ENCODE measurements at places on chromosomes 7 and 10.

GRCh38 chr10:126904818-126905701, at the start of gene DOCK1:
TSS of gene DOCK1 (plus strand) at chr10:126905428. CDS start at chr10:126905518, 90 bp downstream.
- DNase-seq: no peak

DNA sequence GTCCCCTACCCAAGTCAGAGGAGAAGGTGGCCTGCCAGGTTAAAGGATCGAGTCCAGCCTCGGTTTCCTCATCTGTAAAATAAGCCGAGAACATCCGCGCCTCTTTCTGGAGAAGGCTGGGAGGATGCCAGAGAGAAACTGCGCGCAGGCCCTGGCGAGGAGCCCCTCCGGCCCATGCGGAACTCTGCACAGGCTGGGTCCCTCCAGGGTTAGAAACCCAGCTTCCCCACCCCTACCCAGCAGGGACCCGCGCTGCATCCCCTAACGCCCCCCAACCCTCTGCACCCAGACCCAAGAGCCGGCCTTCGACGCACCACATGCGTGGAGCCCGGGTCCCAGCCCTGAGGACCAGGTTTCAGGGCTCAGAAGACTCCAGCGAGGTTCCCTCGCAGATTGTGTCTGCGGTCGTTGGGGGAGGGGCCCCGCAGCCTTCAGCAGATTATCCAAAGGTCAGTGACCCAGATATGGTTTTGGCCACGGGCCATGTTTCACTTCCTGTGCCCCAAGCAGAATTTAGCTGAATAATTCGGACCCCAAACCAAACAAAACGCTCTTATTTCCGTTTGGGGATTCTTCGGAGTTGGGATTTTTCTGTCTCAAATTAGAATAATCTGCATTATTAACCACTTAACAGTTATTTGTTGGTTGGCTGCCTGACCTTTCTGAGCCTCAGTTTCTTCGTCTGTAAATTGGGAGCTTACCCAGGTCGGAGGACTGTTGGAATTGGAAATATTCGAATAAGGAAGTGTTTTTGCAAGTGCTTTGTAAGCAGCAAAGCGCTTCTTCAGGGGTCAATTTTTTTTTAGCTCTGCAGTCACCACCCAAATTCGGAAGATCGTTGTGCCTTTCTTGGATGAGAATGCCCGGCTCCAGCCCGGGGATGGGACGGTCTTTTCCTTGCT, 167.7 kb downstream of the UBE2H start:
- no peak for DNase-seq

DNA sequence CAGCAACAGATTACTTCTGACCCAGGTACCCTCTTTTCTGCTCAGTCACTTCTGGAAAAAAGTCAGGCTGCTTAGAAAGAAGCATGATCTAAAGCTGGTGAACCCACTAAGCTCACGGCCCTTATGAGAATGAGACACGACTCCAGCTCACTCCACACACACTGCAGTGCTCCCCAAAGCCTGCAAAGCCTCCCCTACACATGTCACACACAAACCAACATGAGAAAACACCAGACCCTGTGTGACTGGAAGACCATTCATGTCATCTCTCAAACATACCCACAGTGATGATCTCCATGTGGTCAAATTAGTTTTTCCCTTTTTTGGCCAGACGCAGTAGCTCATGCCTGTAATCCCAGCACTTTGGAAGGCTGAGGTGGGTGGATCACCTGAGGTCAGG, 391 bp downstream of the ANKRD61 start:
- no peak for DNase-seq

DNA sequence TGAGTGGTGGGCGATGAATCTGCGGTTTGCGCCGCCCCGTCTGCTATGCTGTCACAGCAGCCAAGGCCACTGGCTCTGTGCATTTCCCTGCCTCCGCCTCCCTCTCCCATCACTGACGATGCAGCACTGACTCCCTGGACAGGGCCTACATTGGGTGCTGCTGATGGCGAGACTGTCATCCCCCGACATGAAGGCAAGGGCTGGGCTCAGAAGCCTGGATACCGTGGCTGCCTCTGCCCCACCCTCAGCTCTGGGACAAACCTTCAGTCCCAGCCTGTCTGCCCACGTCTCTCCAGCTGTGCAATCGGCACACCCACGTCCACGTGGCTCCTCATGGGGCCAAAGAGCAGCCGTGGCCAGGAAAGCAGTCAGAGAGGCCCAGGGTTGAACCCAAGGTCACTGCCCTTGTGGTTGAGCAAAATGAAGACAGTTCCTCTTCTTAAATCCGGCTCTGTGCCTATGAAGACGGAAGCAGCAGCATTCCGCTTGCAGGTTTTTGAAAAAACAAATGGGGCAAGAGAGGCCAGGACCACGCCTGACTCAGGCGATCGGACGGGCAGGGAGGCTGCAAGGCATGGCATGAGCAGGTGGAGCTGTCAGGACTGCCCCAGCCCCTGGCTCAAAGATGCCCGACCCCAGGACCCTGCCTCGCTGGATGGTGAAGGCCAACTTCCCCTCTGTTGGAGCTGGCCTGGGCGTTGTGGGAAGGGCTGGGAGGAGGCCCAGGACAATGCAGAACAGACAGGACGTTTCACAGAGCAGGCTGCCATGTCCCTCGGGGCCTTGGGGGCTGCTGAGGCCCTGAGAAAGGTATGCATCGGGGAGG, 517.5 kb downstream of the DNAJB6 start:
- no peak for DNase-seq

DNA sequence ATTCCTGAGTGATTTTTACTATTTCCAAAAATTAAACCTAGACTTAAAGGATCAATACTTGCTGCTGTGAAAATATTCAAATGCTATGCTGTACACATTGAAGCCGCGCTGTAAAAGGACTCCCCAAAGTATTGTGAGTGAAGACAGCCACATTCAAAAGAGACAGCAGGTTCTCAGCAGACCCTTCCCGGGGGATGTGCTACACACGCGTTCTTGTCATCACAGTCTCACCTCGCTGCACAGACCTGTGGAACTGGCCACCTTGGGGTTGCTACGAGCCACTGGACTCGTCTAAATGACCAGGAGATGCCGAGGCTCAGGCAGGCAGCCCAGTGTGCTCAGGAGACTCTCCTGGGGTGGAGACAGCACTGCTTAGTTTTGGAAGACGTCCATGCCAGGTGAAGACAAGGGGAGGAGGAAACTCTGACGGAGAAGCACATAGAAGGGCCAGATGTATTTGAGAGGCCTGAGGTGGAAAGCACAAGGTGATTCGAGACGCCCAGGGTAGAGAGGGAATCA, 367.7 kb upstream of the SHH start:
- no peak for DNase-seq

DNA sequence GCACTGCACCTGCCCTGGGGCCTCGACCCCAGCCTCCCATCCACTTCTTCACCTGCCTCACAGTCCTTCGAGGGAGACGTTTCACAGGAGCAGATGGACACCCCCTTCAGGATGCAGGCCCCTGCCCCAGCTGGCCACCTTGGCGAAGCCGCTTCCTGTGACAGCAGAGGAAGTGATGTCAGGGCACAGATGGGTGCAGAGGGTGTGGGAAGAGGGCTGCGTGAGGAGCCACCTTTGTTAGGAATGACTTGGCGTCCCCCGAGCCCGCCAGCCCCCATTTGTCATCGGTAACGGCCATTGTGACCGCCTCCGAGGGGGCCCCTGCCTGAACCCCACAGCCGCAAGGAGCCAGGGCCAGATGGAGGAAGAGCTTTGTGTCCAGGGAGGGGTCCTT, 47.4 kb upstream of the SLC29A3 start:
- DNase-seq: no peak

DNA sequence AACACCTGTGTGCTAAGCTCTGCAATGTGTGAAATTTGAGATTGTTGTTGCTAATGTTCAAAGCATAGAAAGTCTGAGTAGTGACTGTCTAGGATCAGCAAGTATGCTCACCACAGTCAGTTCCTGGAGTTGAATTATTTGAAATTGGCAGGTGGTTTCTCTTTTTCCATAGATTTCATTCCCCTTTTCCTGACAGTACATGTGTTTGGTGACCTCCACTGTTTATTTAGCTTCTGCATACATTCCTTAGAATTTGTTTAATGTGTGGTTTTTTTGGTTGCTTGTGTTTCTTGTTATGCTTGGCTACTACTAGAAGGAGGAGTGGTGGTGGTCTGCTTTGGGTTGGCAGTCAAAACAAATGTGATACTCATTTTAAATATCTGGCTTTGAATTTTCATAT, 52.3 kb downstream of the FOXP2 start:
- no peak for DNase-seq

DNA sequence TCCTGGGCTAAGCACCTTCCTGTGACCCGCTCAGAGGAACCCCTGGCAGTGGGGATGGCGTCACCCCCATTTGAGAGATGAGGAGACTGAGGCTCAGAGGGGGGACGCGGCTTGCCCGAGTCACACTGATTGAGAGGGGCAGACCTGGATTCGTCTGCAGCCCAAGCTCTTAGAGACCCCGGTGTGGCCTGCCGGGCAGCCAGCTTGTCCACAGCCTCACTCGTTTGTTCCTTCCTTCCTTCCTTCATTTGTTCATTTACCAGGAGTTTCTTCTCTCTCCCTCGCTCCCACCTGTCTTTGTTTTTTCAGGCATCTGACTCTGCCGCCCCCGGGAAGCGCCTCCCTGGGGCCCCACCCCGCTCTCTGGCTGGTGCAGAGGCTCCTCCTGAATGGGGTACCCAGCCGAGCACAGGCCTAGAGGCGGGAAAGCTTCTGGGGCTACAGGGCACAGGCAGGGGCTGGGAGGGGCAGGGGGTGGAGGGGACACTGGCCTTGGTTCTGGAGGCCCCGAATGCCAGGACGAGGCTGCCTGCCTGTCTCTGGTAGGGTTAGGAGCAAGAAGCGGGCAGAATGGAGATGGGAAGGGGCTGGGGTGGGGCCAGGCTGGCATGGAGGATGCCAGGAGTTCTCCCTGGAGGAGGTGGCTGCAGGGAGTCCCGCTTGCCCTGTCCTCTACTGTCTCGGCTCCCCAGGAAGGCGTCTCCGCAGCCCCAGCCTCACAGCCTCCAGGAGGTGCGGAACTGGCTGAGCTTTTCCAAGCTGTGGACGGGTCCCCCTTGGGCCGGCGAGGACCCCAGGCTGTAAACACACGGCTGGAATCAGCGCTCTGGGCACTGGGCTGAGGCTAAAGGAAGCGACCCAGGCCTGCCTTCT, 91.6 kb downstream of the UNCX start:
- DNase-seq: no peak

GRCh38 chr10:8047452-8048280, 6.8 kb upstream of the GATA3 start:
- no peak for DNase-seq

GRCh38 chr7:128266883-128267594, 26.0 kb downstream of the LEP start:
- DNase-seq: peak; percentile 94

GRCh38 chr7:23065974-23066373, 39.6 kb upstream of the KLHL7 start:
- DNase-seq: no peak

GRCh38 chr10:81472927-81473470, 402.0 kb upstream of the NRG3 start:
- DNase-seq: no peak

DNA sequence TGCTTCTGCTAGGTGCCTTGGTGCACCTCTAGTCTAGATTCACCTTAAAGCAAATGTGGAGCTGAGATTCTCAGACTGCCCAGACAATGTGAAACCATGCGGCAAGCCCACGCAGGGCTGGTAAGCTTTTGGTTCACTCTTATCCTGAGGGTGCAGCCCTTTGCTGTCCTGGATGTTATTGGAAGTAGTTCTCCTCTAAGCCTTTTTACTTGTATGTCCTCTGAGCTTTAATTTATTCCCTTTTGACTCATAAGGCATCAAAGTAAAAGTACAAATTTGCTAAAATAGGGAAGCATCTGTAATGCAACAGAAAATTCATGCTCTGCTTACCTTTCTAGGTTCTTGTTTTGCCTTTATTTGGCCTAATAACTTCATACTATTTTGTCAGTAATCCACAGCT, 186.8 kb downstream of the MACC1 start:
- DNase-seq: no peak

DNA sequence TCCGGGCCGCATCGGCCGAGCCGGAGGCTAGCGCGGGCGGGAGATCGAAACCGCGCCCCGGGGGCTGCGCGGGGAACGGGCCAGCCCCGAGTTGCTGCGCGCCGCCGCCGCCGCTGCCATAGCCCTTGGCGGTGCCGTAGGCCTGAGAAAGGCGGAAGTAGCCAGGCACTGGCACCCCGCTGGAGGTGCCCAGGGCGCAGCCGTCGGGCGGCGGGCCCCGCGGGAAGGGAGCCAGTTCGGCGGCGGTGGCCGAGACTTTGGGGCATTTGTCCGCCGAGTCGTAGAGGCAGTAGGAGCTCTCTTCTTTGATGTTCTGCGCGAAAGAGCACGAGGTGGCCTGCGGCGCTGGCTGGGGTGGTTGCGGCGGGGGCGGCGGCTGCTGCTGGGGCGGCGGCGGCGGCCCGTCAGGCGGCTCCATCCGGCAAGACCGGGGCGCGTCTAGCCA, 587 bp downstream of the HOXA10 start:
- DNase-seq: no peak

DNA sequence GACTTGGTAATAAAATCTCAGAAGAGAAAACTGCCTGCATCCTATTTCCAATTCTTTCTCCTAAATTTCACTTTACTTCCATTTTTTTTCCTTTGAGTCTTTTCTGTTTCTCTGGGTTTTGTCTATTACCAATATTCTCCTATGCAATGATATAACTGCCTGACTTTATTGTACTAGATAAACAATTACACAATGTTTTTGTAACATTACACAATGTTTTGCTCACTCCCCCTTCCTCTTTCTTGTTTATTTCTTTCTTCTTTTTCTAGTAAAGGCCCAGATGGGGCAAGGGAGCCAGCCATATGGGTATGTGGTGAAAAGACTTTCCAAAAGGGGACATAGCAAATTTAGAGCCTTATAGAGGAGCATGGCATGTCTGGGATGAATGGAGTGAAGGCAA, 278.7 kb upstream of the PHYHIPL start:
- no peak for DNase-seq

GRCh38 chr7:46259947-46260346, 338.9 kb upstream of the IGFBP3 start:
- no peak for DNase-seq

DNA sequence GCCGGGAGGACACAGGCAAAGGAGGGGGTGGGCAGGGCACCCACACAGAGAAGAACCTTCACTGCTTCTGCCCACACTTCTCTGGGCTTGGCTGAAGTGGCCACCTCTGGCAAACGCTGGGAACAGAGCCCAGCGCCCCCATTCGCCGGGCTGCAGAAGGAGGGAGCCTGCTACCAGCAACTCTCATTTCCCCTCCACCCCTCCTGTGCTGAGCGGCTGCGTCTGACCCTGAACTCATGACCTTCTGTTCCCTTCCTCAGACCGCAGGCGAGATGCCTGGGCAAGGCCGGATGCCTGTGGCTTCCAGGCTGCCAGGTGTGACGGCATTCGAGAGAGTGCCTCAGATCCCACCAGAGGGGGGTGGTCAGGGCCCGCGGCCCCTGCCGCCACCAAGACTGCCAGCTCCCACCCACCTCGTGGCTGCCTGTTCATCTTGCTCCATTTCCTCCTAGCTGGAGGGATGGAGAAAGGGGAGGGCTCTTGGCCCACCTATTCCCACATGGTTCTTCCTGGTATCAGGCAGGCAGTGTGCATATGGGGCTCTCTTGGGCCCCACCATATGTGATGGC, 19.8 kb downstream of the DNAJB12 start:
- peak; percentile 35 for DNase-seq

DNA sequence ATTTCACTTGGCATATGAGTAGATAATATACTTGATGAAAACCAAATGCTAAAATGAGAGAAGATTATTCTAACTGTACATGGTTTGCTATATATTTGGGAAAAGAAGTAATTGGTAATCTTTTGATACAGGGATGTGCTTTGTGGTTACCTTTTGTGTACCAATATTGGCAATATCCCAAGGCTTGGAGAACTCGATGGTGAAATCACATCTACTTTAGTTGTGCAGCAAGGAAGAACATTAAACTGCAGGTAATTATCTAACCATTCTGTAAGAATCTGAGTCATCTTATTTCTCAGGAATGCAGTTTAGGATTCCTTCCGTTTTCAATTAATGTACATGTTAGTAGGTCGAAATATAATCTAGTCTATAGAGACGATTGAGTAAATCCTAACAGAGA, 64.1 kb downstream of the SRI start:
- no peak for DNase-seq
